Fibroblast of pulmonary artery (primary cell): ENCODE measurements at places on chromosomes 2 and 18.

GRCh38 chr2:220394433-220394832 is 767.0 kb downstream of the SLC4A3 start:
- DNase-seq: peak; percentile 89

GRCh38 chr2:112798979-112799975 is 15.0 kb upstream of the IL1A start:
- DNase-seq: peak; percentile 66

DNA sequence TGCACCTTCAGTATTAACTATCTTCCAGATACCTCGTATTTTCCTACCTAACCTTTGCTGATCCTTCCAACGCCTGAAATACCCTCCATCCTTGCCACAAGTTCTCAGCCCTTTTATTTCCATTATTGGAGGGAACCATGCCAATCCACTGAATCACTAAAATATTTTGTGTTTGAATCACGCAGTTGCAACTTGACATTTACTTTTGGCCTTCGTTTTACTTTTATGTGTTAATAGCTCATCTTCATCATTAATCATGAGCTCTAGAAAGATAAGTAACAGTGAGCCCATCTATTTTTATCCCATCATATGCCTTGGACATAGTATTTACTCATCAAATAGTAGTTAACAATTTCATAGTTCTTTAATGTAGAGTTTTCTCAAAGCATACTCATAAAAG is 463.2 kb downstream of the THSD7B start:
- DNase-seq: peak; percentile 10

GRCh38 chr2:212173756-212174510 is 364.7 kb downstream of the ERBB4 start:
- DNase-seq: no peak

DNA sequence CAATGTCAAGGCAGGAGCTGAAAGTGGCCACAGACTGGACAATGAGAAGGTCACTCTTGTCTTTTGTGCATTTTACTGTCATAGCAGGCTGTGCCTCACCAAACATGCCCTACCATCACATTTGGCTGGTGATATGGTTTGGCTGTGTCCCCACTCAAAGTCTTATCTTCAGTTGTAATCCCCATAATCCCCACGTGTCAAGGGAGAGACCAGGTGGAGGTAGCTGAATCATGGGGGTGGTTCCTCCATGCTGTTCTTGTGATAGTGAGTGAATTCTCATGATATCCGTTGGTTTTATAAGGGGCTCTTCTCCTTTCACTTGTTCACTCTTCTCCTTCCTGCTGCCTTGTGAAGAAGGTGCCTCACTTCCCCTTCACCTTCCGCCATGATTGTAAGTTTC is 49.6 kb upstream of the STPG4 start:
- no peak for DNase-seq

DNA sequence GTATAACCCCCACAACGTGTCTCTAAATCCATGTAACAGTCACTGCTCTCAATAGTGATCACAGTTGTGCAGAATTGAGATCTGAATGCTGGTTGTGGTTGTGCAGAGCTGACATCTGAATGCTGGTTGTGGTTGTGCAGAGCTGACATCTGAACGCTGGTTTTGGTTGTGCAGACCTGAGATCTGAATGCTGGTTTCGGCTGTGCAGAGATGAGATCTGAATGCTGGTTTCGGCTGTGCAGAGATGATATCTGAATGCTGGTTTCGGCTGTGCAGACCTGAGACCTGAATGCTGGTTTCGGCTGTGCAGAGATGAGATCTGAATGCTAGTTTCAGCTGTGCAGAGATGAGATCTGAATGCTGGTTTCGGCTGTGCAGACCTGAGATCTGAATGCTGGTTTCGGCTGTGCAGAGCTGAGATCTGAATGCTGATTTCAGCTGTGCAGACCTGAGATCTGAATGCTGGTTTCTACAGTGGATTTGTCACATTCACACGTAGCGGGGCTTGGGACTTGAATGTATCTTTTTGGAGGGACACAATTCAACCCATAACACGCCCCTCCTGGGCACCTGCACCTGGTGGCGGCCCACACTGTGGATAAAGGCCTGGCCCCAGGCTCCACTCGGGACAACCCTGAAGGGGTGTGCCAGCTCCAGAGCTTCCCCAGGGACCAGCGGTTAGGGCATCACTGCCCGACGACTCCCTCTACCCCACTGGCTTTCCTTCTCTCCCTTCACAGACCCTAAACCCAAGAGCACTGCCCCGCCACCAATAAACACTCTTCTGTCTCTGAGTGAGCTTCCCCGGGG is 51.1 kb upstream of the SLC66A3 start:
- DNase-seq: no peak

GRCh38 chr2:26462511-26463243 is 15.2 kb downstream of the OTOF start:
- DNase-seq: peak; percentile 56

DNA sequence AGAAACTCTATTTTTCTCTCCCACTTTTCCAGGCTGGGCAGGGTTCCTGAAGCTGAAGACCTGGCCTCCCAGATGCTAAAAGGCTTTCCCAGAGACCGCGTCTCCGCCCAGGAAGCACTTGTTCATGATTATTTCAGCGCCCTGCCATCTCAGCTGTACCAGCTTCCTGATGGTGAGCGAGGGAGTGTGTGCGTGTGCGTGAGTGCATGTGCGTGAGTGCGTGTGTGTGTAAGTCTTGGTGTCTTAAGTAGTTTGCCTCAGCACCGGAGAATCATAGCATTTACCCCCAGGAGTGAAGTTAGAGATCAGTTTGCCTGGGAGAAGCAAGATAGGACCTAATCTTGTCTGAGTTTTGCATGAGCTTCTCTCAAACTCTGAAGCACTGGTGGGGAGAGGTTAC is 73.7 kb downstream of the CDK15 start:
- no peak for DNase-seq

DNA sequence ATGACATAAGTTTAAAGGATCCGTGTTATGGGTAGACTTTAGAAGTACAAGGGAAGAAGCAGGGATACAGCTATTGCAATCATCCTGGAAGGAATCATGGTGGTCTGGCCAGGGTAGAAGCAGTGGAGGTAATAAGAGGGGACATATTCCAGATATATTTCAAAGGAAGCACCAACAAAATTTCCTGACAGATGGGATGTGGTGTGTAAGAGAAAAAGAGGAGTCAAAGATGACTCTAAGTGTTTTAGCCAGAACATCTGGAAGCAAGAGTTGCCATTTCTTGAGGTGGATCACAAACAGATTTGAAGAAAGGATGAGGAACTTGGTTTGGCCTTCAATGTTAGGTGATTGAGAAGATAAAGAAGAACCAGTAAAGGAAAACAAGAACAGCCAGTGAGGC is 133.1 kb upstream of the CTAGE1 start:
- DNase-seq: no peak

DNA sequence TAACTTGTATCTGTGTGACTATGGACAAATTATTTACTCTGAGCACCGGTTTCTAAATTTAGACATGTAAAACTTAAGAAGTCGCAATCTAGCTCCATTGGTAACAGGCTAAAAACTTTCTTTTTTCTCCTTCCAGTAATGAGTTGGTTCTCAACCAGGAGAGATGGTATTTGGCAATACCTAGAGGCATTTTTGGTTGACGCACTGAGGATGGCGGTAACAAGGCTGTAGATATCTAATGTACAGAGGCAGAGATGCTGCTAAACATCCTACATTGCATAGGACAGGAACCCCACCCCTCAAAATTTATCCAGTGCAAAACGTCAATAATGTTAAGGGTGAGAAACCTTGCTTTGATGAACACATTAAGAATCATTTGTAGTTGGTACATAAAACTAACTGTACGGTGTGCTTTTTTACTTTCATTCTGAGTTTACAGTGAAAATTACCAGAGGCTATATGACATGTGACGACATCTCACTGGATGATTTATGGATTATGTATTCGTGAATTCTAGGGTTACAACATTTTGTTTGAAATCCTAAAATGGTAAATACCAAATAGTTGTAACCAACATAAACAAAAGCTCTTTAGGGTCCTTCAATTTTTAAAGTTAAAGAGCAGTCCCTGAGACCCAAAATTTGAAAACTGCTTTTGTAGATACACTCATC is 91.3 kb downstream of the TLK1 start:
- no peak for DNase-seq

- DNase-seq: no peak
Observed at GRCh38 chr2:11433822-11434221, 32.1 kb downstream of the E2F6 start.

GRCh38 chr18:49892148-49892924 is 79.0 kb upstream of the ACAA2 start:
- peak; percentile 37 for DNase-seq

GRCh38 chr2:159455330-159455918 is 160.9 kb downstream of the BAZ2B start:
- DNase-seq: no peak

GRCh38 chr18:55858661-55859515 is 270.9 kb upstream of the TCF4 start:
- no peak for DNase-seq

- peak; percentile 88 for DNase-seq
Observed at GRCh38 chr2:55102056-55102812, 52.0 kb upstream of the RTN4 start.

DNA sequence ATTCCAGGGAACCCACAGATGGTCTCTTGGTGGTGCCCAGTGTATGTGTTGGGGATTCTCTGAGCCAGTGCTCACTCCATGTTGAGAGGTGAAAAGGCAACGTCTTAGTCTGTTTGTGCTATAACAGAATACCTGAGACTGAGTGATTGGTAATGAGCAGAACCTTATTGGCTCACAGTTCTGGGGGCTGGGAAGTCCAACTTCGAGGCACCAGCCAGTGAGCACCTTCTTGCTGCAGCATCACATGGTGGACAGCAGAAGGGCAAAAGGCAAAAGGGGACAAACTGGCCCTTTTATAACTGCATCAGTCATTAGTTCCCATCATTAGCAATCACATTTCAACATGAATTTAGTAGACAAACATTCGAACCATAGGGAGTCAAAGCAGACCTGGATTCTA is 81.0 kb upstream of the SP3 start:
- no peak for DNase-seq

GRCh38 chr2:10204326-10205161 is 82.0 kb downstream of the RRM2 start:
- no peak for DNase-seq

DNA sequence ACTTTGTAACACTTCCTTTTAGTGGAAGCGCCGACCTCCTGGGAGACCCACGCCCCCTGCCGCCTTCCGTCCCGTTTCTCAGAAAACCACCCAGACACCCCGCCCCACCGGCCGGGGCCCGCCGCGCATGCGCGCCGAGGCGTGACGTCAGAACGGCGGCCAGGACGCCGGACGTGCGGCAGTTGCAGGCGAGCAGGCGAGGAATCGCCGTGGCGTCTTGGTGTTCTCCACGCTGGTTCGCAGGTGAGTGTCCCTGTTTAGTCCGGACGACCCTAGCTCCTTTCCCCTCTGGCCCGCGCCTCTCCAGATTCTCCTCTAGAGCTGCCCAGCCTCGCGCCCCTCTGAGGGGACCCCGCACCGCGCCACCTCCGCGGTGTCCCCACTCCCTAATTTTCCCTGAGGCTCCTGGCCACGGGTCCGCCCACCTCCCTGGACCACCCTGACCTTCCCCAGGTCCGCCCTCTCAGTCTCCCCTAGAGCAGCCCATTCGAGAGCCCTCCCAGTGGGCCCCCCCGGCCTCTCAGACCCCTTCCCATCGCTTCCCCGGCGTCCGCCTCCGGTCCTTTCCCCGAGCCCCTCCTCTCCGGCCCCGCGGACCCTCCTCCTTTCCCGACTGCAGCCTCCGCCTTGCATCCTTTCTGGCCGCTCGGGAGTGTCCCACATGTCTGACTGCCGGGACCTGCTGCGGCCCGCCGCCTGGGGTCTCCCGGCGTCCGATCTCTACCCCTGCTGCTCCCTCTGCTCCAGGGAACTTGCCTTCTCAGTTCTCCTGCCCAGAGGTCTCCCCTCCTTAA is at the start of gene PLEKHB2:
TSS of gene PLEKHB2 (plus strand) at position 181 of the 794 bp plus-strand sequence. CDS start 15,606 bp downstream, outside the sequence.
- peak; percentile 90 for DNase-seq

GRCh38 chr2:26994983-26995382 is 24.5 kb downstream of the MAPRE3 start:
- no peak for DNase-seq

GRCh38 chr2:164620457-164620856 is 825 bp downstream of the GRB14 start:
- DNase-seq: peak; percentile 13

GRCh38 chr18:72456802-72457201 is 87.3 kb downstream of the CBLN2 start:
- peak; percentile 49 for DNase-seq

DNA sequence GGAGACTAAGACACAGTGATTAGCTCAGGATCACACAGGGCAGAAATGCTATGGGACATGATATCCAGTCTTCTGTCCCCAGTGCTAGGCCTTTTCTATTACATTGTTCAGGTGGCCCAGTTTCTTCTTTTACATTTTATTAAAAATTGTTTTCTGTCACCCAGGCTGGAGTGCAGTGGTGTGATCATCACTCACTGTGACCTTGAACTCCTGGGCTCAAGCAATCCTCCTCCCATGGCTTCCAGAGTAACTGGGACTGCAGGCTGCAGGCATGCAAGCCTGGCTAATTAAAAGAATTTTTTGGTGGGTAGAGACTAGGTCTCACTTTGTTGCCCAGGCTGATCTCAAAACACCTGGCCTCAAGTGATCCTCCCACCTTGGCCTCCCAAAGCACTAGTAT is 15.4 kb downstream of the PDK1 start:
- no peak for DNase-seq

DNA sequence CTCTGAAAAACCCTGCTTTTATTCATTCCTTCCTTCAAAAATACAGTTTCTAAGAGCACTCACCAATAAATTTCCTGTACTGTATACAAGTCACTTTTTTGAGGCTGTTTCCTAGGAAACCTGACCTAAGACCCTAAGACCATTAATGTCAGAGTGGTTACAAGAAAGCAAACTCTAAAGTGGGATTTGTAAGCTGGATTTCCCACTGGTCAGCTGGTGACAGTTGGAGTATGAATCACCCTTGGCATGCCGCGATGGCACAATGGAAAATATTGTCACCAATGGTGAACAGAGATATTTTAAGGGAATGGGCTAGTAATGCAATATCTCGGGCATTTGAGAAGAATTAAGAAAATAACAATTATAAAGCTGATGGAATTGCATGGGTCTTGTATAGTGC is 101.9 kb downstream of the COL3A1 start:
- DNase-seq: no peak

- DNase-seq: no peak
Observed at GRCh38 chr2:22995576-22995975, 389.4 kb upstream of the KLHL29 start.

GRCh38 chr2:39893616-39894015 is 114.6 kb upstream of the THUMPD2 start:
- no peak for DNase-seq

DNA sequence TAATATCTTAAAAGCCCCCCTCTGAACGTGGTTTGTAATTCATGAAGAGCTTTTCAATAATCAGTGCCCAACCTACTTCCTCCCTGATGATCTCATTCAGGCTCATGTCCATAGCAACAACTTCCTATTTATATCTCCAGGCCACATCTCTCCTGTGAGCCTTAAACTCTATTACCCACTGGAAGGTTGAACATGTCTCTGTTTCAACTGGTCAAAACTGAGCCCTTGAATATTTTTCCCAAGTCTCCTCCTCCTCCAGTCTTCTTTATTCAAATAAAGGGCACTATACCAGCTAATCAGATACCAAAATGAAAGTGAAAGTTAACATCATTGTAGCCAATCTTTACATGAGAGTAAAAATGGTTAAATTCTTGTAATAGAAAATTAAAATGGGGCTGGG is 63.7 kb upstream of the ITGA4 start:
- DNase-seq: peak; percentile 74
